ENCODE measurements at places on chromosomes 5 and 9.

DNA sequence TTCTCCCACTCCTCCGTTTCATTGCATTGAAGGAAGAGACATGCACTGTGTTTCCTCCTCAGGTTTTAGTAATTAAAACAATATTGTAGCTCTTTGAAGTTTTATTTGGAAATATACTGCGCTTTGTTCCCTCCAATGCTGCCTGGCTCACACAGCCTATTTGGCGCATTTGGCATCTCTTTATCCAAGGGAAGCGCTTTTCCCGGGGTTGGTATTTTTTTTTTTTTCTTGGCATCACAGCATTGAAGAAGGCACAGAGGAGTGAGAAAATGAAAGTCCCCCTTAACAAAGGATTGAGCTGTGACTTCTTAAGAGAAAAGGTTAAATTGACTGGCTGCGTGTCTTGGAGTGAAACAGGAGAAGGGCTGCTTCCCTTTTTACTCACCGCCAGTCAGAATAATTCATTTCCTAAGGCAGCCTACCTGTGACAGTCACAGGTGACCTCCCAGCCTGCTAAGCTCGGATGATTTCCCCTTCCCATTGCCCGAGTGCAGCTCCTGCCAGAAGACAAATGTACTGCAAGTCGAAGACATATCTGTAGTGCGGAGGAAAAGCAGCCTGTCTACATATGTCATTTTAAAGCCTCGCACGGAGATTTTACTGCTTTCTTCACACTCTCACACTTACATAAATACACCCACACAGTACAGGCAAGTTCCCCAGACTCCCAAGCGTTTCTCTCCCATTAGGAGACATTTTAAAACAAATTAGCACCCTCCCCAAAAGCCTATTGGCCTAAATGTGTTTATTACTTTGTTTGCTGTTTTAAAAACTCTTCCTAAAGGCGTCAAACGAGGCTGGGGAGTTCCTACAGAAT is 665.5 kb upstream of the ZNF608 start:
- DNase-seq: no peak

DNA sequence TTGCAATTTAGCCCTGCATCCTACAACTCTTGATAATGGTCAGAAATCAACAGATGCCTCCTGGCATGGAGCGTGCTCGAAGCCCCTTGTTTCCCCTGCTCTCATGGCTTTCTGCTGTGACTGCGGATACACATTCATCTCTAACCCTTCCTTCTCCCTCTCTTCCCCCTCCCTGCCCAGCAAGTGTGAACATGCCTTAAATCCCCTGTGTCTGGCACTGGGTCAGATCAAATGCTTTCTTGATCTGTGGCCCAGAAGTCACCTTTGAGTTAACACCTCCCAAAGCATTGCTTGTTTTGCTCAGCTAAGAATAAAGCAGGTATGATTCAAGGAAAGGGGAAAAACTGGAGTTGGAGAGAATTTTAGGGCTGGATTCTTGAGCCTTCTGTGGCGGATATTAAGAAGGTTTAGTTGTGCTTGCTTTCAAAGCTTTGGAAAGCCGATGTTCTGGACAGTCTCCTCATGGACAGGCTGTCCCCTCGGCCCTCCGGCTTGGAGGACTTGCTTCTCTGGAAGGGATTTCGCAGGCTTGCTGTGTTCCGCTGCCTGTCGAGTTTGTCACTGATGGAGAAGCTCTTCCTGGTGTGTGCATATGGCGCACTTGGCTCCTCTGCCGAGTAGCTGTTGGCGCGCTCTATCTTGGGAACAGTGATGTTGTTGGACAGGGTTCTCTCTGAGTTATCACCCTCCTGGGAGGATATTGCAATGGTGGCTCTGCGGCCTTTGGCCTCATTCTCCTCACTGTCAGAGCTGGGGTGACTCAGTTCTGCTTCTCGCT is 121.3 kb upstream of the KLF9 start:
- DNase-seq: no peak

GRCh38 chr9:26012797-26013196 is 334.6 kb upstream of the TUSC1 start:
- no peak for DNase-seq

GRCh38 chr5:168679515-168679920 is 100.3 kb upstream of the PANK3 start:
- DNase-seq: peak; percentile 72

GRCh38 chr5:113950186-113950585 is 411.7 kb upstream of the KCNN2 start:
- DNase-seq: no peak

DNA sequence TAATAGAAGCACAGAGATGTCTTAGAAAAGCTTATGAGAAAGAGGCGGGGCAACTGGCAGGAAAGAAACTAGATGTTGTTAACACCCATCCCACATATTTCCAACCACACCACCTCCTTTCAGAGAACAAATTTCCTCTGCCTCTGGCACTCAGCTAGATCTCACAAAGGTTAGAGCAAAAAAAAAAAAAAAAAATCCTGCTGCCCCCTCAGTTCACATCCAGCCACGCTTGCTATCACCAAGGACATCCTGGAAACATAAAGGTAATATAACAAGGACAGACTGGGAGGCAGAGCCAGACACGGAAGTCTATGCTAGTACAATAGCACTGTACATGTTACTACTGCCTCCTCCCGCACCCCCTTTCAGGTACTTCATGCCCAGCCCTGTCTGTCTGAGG is 238.0 kb upstream of the PTGER4 start:
- DNase-seq: no peak

- DNase-seq: no peak
These were observed 703.4 kb upstream of the GRAMD2B start for GRCh38 chr5:125719681-125720347.

GRCh38 chr9:97564291-97565175 is 63.1 kb downstream of the TMOD1 start:
- no peak for DNase-seq

- no peak for DNase-seq
These were observed 168.4 kb downstream of the TSSK1B start for GRCh38 chr5:113266227-113266912.

GRCh38 chr5:112121258-112121657 is 297.8 kb downstream of the EPB41L4A start:
- no peak for DNase-seq

- DNase-seq: no peak
These were observed 92.2 kb upstream of the MOCS2 start for GRCh38 chr5:53201746-53202145.

DNA sequence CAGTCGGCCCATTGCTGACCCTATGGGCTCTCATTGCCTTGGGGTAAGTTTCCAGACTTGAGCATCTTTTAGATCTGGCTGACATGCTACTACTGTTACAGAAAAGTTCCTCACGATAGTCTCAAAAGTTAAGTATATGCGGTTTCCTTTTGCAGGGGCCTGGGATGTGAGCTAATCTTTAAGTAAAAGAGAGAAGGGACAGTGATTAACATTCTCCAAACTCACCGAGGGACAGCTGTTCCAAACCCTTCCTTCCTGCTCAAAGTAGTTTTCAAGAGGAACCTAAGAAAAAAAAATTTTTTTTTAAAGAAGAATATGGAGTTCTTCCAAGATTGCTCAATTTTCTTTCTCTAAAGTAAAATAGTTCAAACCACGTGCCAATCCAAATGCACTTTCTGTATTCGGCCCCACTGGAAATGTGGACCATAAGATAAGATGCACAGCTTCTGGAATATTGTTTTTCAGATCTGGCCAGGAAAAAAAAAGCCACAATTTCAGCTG is 168.0 kb upstream of the SPRY4 start:
- no peak for DNase-seq

- no peak for DNase-seq
These were observed 20.2 kb upstream of the SMIM15 start for GRCh38 chr5:61182449-61182848.

DNA sequence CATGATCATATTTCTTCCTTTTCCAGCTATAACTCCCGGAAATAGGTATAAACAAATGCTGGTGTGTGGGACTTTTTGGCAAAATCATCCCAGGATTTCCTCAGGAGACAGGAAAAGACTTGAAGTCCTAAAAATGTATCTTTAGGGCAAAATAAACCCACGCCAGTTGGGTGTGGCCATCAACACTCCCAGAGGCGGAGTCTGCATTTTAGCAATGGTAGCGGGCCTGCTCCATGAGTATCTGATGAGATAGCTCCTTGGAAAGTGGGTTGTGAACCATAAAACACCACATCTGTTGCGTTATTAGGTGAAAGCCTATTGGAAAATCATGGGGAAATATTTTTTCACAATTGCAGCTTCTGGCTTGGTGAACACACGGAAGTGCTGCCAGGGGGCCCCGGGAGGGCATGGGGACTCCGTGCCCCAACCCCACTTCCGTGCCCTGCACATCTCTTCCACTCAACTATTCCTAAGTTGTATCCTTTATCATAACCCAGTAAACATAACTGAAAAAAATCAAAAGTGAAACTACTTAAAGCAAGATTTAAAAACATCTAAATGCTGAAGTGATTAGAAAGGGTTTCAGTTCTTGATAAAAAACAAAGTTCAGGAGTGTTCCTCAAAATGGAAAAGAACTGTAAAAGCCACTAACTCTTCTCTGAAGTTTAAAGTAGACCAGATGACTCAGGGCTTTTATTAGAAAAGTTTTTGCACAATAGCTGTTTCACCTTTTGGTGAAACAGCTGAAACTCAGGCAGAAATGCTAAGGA is 111.2 kb downstream of the LRRC70 start:
- no peak for DNase-seq

- no peak for DNase-seq
These were observed 12.9 kb downstream of the PLEKHG4B start for GRCh38 chr5:104778-105296.

GRCh38 chr9:11577522-11577921 is 964.7 kb upstream of the PTPRD start:
- no peak for DNase-seq

GRCh38 chr9:132896264-132896663 is 17.6 kb downstream of the SPACA9 start:
- no peak for DNase-seq

- no peak for DNase-seq
These were observed 6.3 kb upstream of the KCNIP1 start for GRCh38 chr5:170497311-170498038.

- no peak for DNase-seq
These were observed 362.4 kb downstream of the NDUFS4 start for GRCh38 chr5:53922508-53923498.

DNA sequence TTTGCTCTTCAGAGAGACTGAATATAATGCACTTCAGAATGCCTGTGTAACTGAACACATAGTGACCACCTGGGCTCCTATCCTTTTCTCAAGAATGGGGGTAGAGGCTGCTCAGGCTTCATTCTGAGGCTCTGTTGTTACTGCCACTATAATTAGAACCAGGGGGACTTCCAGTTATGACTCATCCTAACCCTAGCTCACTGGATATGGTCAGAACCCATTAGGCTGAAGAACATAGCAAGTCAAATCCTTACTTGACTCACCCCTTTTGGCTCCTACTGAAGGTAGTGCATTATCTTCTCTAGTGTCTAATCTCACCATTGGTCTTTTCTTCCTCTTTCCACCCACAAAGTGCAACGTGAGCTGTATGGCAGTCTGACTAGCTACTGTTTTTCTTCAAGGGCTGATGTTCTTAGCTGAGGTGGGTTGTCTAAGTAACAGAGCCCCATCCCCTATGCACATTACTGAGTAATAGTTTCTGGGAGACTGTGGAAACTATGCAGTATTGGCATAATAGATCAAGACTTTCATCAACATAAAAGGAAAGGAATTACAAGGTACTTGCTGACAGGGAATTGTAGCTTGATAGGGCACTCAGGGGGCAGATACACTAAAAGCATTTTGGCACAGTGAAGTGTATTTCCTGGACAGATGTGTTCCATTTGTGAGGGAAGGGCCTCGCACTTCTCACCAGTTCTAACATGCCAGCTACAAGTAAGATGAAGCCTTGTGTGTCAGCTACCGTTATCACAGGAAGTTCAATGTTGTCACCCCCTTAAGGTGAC is 431.0 kb upstream of the MEF2C start:
- DNase-seq: no peak

DNA sequence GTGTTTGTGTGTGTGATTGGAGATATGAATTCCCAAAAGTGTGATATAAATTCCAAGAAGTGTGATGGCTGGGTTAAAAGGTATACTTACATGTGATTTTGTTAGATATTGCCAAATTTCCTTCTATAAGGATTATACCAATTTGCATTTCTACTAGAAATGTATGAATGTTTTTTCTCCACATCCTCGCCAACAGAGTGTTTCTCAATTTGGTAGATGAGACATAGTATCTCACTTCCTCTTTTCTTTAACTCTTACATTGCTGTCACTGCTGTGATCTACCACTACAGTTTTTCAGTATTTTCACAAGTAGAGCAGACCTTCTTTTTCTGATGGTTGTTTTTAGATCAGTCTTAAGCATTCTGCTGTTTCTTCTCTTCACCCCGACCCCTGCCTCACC is 111.3 kb downstream of the FER start:
- DNase-seq: no peak

DNA sequence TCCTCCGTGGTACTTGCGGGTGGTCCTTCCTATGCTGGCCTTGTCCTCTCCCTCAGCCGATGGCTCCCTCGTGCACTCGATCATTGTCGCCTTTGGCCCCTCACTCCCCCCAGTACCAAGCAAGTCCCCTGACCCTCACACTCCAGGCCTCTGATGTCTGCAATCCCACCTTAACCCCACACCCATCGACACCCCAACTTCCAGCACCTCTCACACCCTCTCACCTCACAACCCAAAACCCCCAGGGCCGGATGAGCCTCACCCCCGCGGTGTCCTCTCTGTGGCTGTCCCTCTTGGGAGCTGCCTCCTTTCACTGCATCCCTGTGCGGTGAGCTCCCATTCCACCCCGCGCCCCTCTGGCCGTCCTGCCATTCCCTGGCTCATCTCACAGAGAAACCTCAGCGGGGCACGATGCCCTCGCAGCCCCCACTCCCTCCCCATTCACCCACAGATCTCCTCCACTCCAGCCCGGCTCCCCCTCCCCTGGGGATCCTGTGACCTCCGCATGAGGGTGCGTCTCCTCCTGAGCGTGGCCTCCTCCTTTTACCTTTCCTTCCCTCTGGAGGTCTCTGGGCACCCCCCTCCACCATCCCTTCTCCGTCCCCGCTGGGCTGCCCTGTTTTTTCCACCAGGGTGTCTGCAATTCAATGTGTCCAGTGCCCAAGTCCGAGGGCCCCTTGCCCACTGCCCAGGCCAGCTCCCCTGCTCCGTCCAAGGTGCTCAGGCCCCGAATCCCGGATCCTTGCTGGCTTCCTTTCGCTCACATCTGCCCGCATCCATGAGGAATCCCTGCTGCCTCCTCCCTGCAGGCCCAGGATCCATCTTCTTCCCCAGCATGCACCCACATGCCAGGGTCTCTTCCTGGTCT is 15.8 kb upstream of the RNU6ATAC start:
- no peak for DNase-seq

GRCh38 chr9:114785866-114786650 is 19.8 kb downstream of the TNFSF15 start:
- no peak for DNase-seq

DNA sequence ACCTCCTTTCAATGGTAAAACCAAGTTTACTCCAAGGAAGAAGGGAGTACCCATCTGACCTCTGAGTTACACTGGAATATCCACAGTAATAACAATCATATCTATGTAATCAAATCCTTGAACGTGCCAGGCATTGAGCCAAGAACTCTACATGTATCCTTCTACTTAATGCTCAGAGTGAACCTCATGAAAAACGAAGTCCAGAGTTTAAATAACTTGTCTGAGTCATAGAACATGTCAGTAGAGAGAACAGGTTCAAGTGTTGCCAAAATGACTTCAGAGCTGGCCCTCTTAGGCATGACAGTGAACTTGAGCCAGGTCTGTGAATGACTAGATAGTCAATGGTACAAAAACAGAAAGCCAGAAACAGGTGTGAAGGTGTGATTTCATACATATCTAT is 164.1 kb upstream of the ZNF618 start:
- DNase-seq: no peak
